Motor neuron (in vitro differentiated cells): ENCODE measurements at places on chromosomes 12 and 14. TPM values are rescaled to one million over a fixed set of nuclear protein-coding genes. Genes with fewer than 3 reads are reported as not detected.

DNA sequence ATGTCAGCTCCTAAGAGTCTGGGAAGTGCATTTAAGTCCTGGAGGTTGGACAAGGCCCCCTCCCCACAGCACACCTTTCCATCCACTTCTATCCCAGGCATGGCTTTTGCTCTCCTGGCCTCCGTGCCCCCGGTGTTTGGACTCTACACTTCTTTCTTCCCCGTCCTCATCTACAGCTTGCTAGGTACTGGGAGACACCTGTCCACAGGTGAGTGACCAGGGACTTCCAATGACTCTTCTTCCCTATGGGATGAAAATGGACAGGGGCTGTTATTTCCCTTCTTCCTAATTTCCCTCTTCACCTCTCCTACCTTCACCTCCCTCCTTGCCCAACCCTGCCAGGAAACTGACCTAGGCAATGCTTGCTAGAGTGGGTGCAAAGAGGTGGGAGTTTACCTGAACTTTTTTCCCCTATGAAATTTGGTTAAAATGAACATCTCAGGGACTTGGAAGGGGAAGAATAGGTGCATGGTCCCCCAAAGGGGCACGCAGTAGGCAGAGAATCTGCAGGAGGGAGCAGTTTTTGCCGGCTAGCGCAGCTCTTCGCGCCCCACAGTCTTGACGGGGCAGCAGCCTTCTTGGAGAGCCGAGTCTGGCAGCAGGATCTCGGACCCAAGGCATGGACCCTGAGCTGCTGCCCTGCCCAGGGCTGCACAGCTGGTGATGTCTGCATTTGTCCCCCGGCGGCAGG is 9.2 kb downstream of the ARHGEF25 start:
- ATAC-seq: no peak

Gene HSPB8
- 72.3 and 80.7 TPM in 2 replicates for total RNA-seq

GRCh38 chr14:59347511-59347900 is 117.7 kb downstream of the GPR135 start:
- no peak for ATAC-seq

- no peak for ATAC-seq
Observed at GRCh38 chr12:106790020-106790419, 15.5 kb downstream of the RIC8B start.

GRCh38 chr12:40505327-40505726 is 186.9 kb upstream of the CNTN1 start:
- no peak for ATAC-seq

- no peak for ATAC-seq
Observed at GRCh38 chr14:22842211-22843122, 6.1 kb downstream of the MMP14 start.

DNA sequence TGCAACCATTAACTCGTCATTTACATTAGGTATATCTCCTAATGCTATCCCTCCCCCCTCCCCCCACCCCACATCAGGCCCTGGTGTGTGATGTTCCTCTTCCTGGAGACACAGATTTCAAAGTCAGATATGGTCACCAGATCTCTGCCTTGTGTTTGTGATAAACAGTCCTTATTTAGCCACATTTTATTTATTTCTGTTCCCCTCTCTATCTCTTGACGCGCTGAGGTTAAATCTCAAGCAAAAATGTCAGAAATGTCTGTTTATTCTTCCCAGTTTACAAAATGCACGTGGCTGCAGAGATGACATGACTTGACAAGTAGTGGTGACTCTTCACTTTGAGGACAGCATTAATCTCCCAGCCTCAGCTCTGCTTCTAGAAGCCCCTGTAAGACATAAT is 11.5 kb upstream of the RASSF3 start:
- ATAC-seq: no peak
